ENCODE measurements at places on chromosomes 4 and X.

GRCh38 chr4:15690020-15690809 lies 8.6 kb downstream of the FAM200B start:
- DNase-seq: no peak

- DNase-seq: no peak
Measured at GRCh38 chrX:40872351-40872750, 137.0 kb upstream of the MED14 start.

DNA sequence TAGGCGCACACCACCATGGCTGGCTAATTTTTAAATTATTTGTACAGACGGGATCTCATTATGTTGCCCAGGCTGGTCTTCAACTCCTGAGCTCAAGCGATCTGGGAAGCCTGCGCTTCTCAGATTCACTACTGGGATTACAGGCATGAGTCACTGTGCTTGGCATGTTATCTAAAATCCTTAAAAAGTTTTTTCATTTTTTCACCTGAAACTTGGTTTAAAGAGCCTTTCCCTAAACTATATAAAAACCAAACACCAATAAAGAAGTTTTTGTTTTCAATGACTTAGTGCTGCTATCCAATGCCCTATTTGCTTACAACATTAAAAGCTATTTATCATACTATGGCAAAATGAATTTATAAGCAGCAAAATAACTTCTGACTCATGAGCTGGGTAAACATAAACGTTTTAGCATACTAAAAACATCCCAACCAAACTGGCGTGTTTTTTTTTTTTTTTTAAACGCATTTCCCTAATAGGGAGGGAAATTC lies 127.8 kb downstream of the UBE2K start:
- no peak for DNase-seq

DNA sequence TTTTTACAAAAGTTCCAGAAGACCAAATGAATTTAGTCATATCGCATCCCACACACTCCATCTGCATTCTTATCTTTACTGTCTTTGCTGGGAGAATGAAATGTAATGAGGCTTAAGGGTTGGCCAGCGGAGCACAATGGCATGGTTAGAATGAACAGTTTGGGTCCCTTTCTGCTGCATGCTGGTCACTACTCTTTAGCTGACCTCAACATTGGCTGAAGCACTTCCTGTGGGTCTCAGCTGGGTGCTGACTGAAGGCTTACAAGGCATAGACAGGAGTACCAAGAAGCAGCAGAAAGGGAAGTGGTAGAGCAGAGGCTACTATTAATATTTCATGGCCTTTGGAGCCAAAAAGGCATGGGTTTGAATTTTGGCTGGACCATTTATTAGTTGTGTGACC lies 159.4 kb upstream of the GPC4 start:
- DNase-seq: no peak

GRCh38 chrX:123860983-123861382 lies 1.1 kb downstream of the XIAP start:
- DNase-seq: no peak

DNA sequence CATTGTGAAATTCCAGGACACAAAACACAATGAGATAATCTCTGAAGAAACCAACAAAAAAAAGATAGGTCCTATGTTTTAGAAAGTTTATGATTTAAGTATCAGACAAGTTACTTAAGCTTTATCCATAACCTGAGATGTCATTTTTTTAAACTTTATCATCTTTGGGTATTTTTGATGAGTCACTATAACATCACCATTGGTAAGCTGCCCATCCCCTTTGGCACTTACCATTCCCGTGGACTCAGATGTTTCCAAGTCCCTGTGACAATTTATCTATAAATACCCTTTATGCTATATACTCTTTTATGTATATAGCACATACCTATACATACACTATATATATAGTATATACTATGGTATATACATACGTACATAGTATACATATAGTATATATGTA lies 198.9 kb upstream of the GEMIN8 start:
- no peak for DNase-seq

- no peak for DNase-seq
Measured at GRCh38 chr4:141896687-141897086, 260.3 kb downstream of the IL15 start.

- no peak for DNase-seq
Measured at GRCh38 chr4:123088501-123088900, 166.1 kb upstream of the NUDT6 start.

- no peak for DNase-seq
Measured at GRCh38 chrX:121165930-121166359, 118.5 kb downstream of the GLUD2 start.

DNA sequence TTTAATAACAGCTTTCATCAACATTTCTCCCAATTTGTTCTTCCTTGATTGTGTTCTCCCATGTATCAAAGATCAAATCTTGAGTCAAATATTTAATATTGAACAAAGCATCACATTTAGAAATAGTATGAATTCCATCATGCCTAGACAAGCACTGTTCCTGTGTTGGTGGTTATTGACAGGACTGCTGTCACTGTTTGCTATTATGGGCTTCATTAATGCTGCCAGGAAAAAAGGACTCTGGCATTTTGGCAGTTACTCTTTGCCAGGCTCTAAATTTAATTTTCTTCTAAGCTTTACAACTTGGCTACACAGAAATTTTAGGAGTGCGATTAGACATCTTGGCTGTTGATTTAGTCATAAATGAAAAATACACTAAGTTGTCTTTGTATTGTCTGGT lies 295.9 kb upstream of the NRK start:
- DNase-seq: no peak

DNA sequence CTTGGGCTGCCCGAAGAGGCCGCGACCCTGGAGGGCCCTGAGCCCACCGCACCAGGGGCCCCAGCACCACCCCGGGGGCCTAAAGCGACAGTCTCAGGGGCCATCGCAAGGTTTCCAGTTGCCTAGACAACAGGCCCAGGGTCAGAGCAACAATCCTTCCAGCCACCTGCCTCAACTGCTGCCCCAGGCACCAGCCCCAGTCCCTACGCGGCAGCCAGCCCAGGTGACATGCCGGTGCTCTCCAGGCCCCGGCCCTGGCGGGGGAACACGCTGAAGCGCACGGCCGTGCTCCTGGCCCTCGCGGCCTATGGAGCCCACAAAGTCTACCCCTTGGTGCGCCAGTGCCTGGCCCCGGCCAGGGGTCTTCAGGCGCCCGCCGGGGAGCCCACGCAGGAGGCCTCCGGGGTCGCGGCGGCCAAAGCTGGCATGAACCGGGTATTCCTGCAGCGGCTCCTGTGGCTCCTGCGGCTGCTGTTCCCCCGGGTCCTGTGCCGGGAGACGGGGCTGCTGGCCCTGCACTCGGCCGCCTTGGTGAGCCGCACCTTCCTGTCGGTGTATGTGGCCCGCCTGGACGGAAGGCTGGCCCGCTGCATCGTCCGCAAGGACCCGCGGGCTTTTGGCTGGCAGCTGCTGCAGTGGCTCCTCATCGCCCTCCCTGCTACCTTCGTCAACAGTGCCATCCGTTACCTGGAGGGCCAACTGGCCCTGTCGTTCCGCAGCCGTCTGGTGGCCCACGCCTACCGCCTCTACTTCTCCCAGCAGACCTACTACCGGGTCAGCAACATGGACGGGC lies 579 bp downstream of the ABCD1 start:
- DNase-seq: no peak

GRCh38 chr4:11286533-11286932 lies 142.2 kb downstream of the HS3ST1 start:
- no peak for DNase-seq

- DNase-seq: no peak
Measured at GRCh38 chr4:13635286-13635799, 7.8 kb upstream of the BOD1L1 start.

DNA sequence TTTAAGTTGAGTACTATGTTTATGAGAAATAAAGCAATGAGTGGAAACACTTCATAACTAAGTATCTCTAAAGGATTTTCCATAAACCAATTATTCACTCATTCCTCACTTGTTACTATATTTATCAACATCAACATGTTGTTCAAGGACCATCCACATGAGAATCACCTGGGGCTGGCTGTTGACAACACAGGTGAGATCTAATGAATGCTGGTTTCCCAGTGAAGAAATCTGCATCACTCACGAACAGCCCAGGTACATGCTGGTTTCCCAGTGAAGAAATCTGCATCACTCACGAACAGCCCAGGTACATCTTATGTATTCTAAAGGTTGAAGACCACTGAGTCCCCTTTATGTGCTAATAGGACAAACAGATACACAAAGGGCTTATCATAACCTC lies 32.5 kb downstream of the TSPAN5 start:
- no peak for DNase-seq

DNA sequence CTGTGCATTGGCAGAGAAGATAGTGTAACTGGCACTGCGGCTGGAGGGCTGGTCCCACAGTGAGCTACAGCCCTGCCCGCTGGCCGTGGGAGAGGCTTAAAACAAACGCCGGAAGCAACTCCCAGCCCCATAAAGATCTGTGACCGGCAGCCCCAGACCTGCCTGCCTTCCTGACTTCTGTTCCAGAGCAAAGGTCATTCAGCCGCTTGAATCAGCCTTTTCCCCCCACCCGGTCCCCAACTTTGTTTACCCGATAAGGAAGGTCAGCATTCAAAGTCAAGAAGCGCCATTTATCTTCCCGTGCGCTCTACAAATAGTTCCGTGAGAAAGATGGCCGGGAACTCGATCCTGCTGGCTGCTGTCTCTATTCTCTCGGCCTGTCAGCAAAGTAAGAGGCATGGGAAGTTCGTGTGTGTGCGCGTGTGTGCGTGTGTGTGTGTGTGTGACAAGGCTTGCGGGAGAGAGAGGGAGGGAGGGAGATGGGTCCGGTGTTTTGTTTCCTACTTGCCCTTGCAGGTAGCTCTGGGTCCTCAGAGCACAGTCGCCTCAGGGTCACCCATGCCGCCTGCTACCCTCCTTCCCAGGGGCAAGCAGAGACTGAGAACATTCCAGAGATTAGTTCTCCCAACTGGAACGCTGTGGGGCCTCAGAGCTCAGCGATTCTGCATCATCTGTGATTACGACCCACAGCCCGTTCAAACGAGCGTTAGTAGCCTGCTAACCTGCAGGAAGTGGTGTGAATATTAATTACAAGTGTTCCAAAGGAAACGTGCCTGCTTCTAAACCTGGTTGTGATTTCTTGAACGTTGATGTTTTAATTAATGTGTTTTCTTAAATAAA lies at the start of gene MGST2:
TSS of gene MGST2 (plus strand) at position 130 of the 840 bp plus-strand sequence. CDS start at position 331, 201 bp downstream.
- DNase-seq: no peak

DNA sequence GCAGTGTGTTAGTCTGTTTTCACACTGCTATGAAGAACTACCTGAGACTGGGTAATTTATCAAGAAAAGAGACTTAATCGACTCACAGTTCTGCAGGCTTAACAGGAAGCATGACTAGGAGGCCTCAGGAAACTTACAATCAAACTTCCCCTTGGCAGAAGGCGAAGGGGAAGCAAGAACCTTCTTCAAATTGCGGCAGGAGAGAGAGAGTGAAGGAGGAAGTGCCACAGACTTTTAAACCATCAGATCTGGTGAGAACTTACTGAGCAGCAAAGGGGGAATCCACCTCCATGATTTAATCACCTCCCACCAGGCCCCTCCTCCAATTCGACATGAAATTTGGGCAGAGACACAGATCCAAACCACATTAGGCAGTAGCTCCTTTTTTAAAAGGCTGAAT lies 59.2 kb upstream of the LEF1 start:
- DNase-seq: no peak

- DNase-seq: no peak
Measured at GRCh38 chrX:116009346-116009745, 161.2 kb upstream of the AGTR2 start.

DNA sequence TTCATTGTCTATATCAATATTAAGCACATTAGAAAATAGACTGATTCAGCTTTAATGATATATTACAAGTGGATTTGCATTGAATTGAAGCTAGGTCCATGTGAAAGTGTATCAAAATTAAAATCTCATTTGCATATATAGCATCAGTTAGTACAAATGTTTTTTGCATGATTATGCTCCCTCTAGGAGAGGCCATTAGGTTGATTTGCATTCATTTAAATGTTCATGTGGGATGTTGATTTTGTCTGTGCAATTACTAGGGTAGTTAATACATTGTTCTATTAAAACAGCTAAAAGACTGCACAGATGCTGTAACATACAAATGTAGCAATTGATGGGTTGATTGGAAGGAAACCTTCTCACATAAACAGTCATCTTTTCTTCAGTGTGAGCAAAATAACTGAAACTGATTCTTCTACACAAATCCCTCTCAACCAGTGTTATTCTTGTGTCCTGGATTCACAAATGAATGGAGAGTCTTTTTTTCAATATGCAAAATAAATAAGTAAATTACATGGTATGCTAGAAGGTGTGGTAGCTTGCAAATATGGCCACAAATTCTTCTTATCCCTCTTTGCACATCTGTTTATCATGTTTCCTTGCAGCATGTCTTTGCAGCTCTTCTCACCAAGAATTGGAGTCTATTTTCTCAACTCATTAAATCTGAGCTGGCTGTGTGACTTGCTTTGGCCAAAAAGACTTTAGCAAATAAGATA lies 48.6 kb upstream of the DYNLT3 start:
- no peak for DNase-seq

DNA sequence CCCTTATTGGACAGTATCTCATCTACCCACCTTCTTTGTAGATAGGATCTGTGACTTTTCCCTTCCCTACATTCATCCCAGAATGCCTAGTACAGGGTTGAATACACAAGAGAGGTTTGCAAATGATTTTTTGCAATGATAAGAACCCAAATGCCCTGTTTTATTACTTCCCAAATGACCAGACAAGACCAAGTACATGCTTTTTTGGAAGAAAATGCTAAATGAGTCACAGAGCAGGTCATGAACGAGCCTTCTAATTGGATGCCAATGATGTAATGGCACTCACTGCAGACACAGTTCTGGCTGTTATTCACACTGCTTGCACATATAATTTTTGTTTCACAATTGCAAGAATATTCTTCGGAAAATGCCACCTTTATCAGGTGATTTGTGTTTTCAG lies 17.8 kb upstream of the GABRQ start:
- DNase-seq: no peak

- DNase-seq: no peak
Measured at GRCh38 chr4:76765473-76766183, 132.3 kb downstream of the SOWAHB start.

GRCh38 chrX:149207518-149207917 lies 297.6 kb downstream of the IDS start:
- DNase-seq: no peak

GRCh38 chrX:30822068-30822681 lies 66.9 kb downstream of the TAB3 start:
- no peak for DNase-seq

Measured in activated CD4-positive, alpha-beta T cell treated with anti-CD3 and anti-CD28 coated beads for 24 hours (primary cell).